ENCODE measurements at places on chromosomes 4 and X. TPM values are rescaled to one million over a fixed set of nuclear protein-coding genes. Genes with fewer than 3 reads are reported as not detected.

- H3K4me1 ChIP-seq, result no peaks in the 10 kb centered on the region
- no peak overlapping the region for H3K27ac ChIP-seq
- H3K27me3 ChIP-seq, result peaks cover 58% of the 10 kb centered on the region
- no peak for DNase-seq
- H3K4me3 ChIP-seq, result no peak overlapping the region
Measured at GRCh38 chr4:8617486-8618040, 25.0 kb downstream of the CPZ start.

- H3K27me3 ChIP-seq, result no peaks in the 10 kb centered on the region
- no peaks in the 10 kb centered on the region for H3K4me1 ChIP-seq
- DNase-seq, result no peak
- H3K36me3 ChIP-seq, result no peaks in the 10 kb centered on the region
Measured at GRCh38 chr4:53205970-53206369, 159.9 kb downstream of the SCFD2 start.

GRCh38 chrX:38654302-38654701, 93.0 kb downstream of the TSPAN7 start:
- H3K4me3 ChIP-seq, result no peak overlapping the region
- H3K4me1 ChIP-seq, result no peaks in the 10 kb centered on the region

DNA sequence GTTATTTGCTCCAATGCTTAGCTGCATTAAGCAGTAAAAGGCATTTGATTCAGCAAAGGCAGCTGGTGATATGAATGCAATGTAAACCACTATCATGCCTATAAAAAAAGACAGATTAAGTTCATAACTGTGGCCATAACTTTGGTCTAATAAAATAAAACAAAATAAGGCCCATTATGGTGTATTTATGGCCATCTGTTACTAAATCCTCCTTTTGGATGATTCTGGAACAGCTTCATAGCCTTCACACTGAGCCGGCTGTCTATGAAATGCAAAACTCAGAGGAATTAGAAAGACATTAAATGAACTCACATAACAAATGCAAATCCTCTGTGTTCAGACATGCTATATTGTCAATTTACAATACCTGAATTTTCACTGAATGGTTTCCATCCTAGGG, 223.7 kb upstream of the FAT4 start:
- no peak overlapping the region for H3K27ac ChIP-seq
- H3K4me3 ChIP-seq, result no peak overlapping the region
- no peaks in the 10 kb centered on the region for H3K27me3 ChIP-seq
- no peak for DNase-seq
- H3K4me1 ChIP-seq, result no peaks in the 10 kb centered on the region

- DNase-seq, result no peak
- no peak overlapping the region for H3K4me3 ChIP-seq
- no peaks in the 10 kb centered on the region for H3K27me3 ChIP-seq
Measured at GRCh38 chr4:18435781-18436180, 414.2 kb upstream of the LCORL start.

- H3K4me1 ChIP-seq, result peaks cover 15% of the 10 kb centered on the region
- H3K36me3 ChIP-seq, result no peaks in the 10 kb centered on the region
- DNase-seq, result no peak
- H3K27ac ChIP-seq, result no peak overlapping the region
Measured at GRCh38 chr4:38125816-38126215, 165.6 kb downstream of the PTTG2 start.

The RBMXL3 gene
- not detected for total RNA-seq

The OCIAD2 gene
- 182 TPM for total RNA-seq

The CLGN gene
- 2.1 TPM for total RNA-seq

The BEND4 gene
- total RNA-seq, result not detected

The FDCSP gene
- total RNA-seq, result 2,729 TPM

The MID1IP1 gene
- total RNA-seq, result 46.7 TPM

The CCDC158 gene
- not detected for total RNA-seq

The HPSE gene
- 5.1 TPM for total RNA-seq
